AML-193 (cell line): ENCODE measurements at places on chromosomes 12 and 14.

DNA sequence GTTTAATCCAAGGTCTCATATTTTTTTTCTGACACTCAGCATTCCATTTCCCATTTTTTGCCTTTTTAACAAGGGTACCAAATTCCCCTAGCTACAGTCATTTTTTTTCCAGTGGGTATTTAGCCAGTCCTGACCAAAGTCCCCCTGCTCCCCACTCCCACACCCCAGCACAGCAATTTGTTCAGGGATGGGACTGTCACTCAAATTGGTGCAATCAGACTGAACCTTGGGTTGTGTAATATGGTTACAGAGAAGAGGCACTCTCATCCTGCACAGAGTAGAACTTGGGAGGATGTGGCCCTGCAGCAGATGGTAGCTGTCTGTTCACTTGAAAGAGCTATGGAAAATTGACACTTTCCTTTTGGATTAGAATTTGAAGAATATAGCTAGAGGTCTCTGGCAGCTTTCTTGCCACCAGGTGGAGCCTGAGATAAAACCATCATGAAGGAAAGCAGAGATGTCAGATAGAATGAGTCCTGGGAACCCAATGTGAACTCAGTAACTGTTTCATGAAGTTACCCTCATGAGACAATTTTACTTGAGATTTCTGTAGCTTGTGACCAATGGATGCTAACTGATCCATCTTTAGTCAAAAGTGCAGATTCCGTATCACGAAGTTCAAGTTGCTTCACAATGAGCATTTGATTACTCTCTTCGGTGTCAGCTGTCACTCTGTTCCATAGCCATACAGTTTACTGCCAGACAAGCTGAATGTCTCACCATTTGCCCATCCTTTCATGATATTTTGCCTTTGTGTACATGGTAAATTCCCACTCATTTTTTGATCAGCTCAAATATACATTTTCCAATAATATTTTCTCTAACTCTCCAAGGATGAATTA lies 394.0 kb upstream of the SYT1 start:
- DNase-seq = no peak

DNA sequence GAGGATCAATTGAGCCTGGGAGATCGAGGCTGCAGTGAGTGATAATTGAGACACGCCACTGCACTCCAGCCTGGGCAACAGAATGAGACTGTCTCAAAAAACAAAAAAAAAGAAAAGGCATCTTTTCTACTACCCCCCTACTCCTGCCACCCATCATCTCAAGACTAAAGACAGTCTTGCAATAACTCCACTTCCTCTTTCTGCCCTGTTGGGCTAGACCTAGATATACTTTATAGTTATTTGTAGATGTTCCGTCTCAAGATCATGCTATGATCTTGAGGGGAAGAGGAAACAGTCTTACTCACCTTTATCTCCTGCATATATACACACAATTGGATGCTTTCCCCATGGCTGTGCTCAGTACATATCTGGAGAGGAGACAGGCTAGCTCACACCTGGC lies 12.1 kb upstream of the ESPL1 start:
- peak; percentile 93 for DNase-seq

DNA sequence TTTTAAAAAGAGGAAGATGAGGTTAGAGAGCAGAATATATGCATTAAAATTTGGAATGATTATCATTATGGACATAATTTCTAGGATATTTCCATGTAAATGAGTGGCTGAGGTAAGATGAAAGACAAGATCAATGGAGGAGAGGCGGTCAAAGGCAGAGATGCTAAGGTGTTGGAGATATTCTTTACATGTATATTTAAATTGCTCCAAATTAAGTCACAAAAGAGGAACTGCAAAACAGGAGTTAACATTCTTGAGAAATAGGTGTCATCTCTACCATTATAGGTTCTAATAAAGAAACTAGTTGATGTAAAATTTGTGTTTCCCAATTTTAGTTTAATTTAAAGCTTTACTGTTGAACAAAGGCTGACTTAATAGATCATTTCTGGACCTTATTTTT lies 268.5 kb upstream of the PPFIA2 start:
- no peak for DNase-seq

DNA sequence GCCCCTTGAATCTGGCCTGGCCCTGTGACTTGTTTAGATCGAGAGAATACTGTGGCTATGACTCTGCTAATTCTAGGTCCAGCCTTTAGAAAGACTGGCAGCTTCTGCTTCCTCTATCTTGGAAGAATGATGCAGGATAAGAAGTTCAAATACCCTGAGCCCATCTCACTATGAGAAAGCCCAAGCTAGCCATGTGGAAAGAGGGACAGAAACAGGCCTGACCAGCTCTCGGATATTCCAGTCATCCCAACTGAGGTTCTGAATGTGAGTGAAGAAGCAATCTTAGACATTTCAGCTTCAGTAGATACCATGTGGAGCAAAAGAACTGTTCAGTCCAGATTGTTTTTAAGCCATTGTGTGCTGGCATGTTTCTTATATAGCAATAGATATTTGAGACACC lies 17.3 kb upstream of the KRR1 start:
- no peak for DNase-seq

DNA sequence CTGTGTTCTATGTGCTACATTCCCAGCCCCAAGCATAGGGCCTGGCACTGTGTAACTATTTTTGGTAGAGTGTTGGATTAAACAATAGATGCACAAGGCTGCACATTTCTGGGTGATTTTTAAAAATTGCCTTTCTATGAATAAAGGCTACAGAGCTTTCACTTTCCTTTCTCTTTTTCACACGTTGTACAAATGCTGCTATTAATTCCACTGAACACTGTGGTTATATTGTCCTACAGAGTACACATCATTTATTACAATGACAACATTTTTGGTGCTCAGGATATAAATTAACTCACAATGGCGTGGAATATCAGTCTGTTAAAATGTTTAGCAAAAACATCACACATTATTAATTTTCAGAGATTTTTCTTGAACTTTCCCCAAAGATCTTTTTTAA lies 3.6 kb upstream of the EML1 start:
- no peak for DNase-seq

DNA sequence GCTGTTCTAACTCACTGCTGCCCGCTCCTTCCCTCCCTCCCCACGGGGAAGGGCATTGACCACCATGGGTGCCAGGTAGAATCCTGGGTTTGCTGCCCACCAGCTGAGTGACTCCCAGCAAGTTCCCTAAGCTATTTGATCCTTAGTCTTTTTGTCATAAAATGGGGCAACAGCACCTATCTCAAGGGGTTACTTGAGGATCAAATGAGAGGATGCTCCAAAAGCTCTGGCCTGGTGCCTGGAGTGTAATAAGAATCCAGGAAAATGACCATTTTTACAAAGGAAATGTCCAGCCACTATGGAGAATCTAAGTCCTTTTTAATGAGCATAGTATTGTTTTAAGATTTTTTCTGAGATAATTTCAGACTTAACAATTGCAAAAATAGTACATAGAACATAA lies 61.4 kb upstream of the CMKLR1 start:
- DNase-seq = no peak

GRCh38 chr12:132176385-132176919 lies 32.2 kb downstream of the NOC4L start:
- no peak for DNase-seq

- DNase-seq = no peak
Observed at GRCh38 chr12:124328116-124328515, 33.2 kb downstream of the RFLNA start.

GRCh38 chr12:130687796-130688778 lies 28.0 kb downstream of the RIMBP2 start:
- no peak for DNase-seq

DNA sequence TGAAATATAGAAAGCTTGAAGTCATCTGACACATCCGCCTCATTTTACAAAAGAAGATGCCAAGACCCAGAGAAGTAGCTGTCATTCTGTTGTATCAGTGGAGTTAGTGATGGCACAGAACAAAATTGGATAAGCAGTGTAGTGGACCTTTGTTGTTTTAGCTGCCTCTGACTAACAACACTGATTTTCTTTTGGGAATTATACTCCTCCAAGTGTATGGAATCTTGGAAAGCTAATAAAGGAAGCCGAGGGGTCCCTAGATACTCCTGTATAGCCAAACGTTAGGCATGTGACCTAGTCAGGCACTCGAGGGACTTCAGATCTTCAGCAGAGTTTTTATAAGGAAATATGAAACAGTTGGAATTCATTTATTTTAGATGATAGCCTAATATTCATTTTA lies 94.5 kb downstream of the OTOGL start:
- no peak for DNase-seq

DNA sequence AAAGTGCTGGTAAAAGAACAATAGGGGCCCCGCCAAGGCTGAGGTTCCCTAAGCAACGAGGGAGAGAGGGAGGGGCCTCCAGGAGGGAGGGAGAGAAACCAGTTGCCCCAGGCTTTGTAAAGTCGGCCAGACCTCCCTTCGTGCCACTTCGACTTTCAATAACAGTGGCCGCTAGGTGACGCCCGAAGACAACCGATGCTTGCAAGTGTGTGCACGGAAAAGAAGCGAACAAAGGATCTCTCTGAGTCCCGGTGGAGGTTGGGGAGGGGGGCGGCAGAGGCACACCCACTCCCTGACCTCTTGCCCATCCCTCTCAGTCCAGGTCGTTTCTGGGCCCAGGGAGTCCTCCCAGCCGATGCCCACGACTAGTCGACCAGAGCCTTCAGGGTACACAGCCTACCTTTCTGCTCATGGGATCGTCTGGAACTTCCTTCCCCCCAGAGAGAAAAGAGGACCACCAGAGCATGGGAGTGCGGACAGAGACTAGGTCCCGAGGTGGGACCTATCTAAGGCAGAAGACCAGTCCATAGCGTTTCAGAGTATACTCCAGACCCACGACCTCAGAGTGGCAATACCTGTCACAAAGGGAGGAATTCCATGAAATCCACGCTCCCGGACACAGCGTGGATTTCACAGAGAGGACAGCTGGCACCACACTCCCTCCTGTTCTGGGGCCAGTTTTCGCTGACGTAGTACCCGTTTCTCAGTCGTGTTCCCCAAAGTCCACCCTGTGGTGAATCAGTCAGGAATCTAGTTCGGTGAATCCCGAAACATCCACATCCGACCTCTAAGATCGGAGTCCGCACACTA lies 262.7 kb upstream of the ALG10B start:
- no peak for DNase-seq

DNA sequence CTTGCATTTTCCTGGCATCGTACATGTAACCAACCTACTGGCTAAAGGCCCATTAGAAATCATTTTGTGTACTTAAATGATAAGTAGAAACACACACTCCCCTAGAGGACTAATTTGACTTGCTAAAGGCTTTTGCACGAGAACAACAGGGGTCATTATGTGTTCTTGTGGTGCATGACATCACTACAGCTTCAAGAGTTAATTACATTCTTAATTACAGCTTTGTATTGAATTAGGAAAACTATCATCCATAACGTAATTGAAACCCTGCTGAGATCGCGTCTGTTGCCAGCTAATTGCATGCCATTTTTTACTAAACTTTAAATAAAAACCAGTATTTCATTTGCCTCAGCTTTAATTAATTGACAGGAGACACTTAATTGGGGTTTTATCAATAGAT lies 51.4 kb downstream of the TMEM132C start:
- DNase-seq = no peak

DNA sequence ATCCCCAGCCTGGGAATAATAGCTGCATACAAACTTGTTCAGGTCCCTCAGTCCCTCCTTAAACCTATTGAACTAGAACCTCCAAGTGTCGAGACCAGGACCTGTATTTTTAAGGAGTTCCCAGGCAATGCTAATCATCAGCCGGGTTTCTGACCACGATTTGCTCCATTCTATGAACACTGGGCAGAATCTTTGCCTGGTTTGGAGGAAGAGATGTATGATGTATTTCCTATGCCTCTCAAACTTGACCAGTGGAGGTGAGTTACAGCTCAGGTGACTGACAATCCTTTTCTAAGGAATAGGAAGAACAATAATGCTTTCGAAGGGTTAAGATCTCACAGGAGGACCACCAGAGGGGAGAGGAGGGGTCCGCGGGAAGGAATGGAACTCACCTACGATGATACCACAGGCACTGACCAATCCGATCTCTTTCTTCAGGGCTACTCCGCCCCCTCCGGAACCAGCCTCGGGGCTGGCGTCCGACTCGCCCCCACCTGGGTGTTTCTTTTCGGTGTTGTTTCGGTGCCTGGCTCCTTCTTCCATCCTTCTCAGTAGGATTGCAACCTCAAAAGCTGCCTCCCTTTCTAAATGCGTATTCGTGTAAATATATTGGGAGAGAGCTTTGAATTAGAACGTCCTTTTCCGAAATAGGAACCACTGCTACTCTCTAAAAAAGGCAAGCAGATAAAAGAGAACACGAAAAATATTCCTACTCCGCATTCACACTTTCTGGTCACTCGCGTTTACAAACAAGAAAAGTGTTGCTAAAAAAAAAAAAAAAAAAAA lies 895 bp downstream of the SLC7A8 start:
- DNase-seq = no peak

DNA sequence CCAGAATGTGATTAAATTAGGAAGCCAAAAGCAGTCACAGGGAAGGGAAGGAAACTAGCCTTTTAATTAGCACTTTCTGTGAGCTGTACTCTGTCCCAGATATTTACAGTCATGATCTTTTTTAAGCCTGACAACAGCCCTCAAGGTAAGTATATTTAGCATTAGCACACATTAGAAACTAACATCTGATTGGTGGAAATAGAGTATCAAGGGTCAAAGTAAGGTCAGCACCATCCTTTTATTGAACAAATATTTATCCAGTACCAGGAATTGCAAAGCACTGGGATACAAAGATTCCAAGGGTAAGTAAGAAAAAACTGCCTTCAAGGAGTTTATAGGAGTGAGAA lies 28.2 kb downstream of the RPGRIP1 start:
- DNase-seq = no peak

GRCh38 chr12:76010732-76011458 lies 20.7 kb downstream of the PHLDA1 start:
- DNase-seq = no peak

- no peak for DNase-seq
Observed at GRCh38 chr12:50551866-50552265, 47.1 kb downstream of the DIP2B start.

- no peak for DNase-seq
Observed at GRCh38 chr12:121524196-121524916, 56.5 kb downstream of the KDM2B start.

DNA sequence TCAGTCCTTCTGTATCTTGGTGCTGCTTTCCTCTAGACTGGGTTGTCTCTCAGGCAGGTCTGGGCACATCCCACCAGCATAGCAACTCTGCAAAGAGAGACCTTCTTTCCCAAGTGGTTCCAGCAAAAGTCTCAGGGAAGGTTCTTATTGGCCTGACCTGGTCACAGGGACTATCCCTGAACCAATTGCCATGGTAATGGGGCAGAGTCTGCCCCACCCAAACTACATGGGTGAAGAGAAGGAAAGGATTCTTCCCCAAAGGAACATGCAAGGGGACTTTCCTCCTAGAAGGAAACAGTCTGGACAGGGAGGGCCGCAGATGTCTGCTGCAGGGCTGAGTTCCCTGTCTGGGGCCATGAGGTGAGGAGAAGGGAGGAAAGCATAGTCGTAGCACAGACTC lies 122.2 kb upstream of the NCOR2 start:
- DNase-seq = no peak
